Fibroblast of skin of left biceps (primary cell): ENCODE measurements at places on chromosomes 6 and 20.

DNA sequence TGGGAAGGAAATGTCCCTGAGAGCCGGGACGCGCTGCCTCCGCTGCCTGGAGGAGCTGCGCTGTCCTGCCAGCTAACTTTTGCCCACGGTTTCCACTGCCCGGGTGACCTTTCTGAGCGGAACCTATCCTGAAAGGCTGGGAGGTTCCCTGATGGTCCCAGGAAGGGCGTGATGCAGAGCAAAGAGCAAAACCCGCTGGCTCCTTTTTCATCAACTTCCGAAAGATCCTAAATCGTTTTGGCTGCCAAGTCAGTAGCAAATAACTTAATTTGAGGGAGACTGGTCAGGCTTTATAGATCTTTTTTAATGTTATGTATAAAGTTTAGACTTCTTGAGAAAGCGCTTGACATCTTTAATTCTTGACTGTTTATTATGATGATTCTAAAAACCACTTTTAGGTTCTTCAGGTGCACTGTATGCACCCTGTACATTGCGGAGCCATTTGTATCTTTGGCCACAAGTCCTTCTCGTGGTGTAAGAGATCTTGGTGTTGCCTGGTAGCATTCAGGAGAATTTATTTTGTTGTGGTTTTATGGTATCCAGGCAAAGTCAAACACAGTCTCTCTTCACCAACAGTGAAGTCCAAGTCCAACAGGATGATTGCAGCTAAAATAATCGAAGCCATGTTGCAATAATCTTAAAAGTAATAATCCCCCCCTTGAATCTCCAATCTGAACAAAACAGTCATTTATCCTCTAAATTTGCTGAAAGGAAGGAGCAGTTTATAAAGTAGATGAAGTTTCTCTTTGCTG, at the start of gene SYNE1:
SYNE1 (minus strand) TSS at position 67 of the 752 bp plus-strand sequence. CDS start 9,031 bp downstream, outside the sequence.
- no peak for DNase-seq

- no peak for DNase-seq
These were observed 37.8 kb downstream of the TAF8 start for GRCh38 chr6:42088101-42088591.

GRCh38 chr20:11411765-11412164, 505.9 kb upstream of the BTBD3 start:
- DNase-seq, result no peak

- no peak for DNase-seq
These were observed 912 bp upstream of the DIDO1 start for GRCh38 chr20:62927128-62927705.

DNA sequence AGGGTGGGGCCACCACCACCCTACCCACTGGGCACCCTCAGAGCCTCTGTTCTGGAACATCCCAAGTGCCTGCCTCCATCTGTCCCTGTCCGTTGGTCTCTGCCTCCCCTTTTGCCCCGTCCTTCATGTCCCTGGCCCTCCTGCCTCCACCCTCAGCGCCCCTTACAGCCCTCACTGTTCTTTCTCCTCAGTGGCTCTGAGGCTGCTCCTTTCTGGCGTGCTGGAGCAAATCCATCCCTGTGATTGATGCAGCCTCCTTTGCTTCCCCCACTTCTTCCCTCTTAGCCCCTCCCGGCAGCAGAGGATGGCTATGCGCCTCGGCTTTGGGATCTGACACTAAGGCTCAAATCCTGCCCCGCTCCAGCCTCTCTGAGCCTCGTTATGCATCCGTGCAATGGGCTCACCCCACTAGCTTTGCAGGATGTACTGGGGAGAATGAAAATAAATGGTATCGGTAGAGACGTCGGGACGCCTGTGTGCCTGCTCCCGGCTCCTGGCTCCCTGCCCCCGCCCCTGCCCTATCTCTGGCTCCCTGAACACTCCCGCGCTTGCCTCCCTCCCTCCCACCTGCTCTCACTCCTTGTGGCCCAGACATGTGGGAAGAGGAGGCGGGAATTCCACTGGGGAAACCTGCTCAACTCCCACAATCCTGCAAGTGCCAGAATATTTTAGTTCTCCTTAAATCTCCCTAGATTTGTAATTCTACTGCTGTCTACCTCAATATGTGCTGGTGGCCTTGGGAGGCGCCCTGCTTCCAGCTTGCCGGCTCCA, 13.1 kb downstream of the VSTM2L start:
- no peak for DNase-seq

- DNase-seq, result peak; percentile 36
These were observed 61.7 kb downstream of the UTRN start for GRCh38 chr6:144346719-144347447.

DNA sequence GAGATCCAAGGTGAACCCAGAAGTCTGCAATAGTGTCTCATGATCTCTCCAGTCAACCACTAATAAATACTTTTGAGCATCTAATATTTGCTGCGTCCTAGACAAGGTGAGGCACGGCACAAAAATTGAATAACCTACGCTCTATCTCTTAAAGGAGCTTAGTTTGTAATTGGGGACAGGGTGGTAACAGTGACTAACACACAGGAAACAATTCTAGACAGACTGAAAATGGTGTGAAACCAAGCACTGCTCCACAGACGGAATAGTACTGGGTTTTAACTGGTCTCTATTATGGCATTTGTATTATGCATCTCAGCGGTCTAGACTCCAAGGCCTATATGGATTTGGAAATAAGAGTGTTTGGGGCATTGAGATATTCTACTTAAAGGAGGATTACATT, 120.1 kb downstream of the CLIC5 start:
- DNase-seq, result no peak

DNA sequence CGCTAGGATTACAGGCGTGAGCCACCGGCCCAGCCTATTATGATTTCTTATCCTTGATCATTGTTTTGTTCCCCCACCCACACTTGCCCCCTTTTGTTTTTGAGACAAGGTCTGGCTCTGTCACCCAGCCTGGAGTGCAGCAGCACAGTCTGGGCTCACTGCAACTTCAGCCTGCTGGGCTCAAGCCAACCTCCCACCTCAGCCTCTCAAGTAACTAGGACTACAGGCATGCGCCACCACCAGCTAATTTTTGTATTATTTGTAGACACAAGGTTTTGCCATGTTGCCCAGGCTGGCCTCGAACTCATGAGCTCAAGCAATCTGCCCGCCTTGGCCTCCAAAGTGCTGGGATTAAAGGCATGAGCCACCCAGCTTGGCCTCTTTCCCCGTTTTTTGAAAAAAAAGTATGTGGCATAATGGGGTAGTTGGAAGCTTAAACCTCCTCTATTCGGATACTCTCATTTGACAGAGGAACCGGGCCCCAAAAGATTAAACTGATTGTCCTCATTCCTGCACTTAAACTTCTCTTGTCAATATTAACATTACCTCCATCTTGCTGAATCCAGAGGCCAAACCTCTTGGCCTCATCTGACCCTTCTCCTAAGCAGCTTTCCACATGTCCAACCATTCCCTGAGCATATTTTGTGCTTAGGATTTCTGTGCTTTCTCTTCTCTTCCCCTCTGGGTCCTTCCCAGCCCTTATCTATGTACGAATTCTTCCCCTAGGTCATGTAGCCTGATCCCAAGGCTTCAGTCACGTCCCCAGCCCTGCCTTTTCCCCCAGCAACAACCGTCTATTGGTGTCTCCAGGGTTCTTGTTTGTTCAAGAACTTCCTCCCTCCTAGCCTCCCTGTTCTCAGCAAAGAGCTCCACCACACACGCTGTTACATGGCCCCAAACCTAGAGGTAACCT, 6.1 kb upstream of the EZR start:
- DNase-seq, result no peak

- DNase-seq, result no peak
These were observed 114.1 kb upstream of the SGK1 start for GRCh38 chr6:134432036-134432435.

DNA sequence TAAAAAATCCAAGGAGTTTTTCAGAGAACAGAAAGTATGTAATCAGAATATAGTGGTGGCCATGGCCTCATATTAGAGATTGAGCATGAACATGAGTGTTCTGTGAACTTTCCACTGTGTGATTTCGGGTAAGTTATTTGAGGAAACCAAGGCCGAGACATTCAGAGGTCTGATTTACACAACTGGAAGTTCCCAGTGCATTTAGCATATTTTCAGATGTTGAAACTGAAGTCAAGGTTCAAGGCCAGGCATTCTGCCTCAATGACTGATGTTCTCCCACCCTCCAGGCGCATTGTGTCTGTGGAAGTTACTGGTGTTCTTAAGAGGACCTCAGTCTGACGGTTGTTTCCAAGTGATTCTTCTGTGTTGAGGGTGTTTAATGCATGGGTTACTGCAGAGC, 26.2 kb downstream of the RNF144B start:
- no peak for DNase-seq

GRCh38 chr20:2874456-2874855, 1.2 kb downstream of the PTPRA start:
- DNase-seq, result no peak

DNA sequence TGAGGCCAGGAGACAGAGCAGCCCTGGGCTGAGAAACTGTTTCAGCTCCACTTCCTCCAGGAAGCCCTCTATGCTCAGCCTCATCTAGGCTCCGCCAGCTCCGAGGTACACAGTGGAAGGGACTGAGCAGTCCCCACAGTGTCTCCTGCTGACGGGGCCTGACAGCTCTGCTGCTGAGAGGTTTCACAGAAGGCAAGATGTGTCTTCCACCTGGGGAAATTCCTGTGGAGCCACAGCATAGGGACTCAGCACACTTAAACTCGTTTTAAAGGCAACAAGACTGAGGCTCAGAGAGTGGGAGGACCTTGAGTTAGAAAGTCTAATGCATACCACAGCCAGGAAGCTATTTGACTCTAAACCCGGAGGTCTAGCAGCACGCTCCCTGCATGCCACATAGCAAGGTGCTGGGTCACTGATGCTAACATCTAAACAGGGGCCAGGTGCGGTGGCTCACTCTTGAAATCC, 6.8 kb downstream of the ADA start:
- DNase-seq, result no peak

GRCh38 chr6:108222504-108222903, 38.3 kb downstream of the SNX3 start:
- DNase-seq, result no peak

GRCh38 chr6:20879526-20879925, 345.3 kb downstream of the CDKAL1 start:
- no peak for DNase-seq

DNA sequence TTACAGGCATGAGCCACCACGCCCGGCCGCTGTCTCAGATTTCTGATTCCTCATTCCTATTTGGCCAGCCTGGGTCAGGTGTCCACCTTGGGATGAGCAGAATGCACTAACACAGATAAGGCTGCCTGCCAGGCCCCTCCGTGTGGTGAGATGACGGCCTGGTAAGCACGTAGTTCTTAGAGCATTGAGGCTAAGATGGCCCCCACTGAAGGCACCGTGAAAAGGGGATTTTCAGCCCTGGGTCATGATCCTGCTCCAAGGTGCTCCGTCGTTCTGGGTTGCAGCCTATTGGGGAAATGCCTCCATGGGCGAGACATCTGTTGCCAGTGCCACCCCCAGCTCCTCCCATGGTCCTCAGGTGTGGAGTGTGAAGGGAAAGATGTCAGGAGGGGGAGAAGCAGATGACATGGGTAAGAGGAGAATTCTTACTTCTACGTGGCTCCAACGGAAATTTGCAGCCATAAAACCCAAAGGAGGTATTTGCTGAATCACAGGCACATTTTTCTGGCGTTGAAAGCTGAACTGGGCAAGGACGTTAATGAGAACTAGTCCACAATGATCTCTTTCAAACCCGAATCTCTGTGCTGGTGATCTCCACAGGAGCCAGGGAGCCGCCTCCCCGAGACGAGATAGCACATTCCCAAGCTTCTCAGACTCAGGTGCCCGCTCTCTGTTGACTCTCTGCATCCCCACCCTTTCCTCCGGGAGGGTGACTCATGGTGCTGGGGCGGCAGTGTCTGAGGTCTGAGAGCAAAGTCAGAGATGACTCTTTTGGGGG, 34.0 kb upstream of the BMP6 start:
- no peak for DNase-seq

GRCh38 chr6:49744259-49744658, at the start of gene CRISP3:
CRISP3 (minus strand) TSS chr6:49744388; CDS start chr6:49744367, 21 bp downstream.
- no peak for DNase-seq

DNA sequence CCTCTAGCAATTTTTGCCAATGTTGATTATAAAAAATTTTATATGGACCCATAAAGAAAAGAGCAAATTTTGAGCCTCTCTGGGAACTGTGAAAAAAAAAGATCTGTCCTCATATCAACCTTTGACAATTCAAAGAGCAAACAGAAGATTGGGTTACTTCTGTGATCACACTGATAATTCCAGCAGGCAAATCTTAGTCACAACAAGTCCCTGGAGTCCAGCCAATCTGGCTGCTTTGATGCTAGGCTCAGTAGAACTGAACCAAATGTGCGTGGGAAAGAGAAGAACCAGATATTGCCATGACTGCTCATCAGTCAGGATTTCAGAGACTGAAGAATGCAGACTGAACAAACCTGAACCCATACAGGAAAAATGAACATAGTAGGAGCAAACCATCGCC, 438.4 kb upstream of the FLRT3 start:
- peak; percentile 73 for DNase-seq

GRCh38 chr6:51025082-51025777, 206.6 kb downstream of the TFAP2B start:
- no peak for DNase-seq

GRCh38 chr6:45375449-45375848, 2.3 kb downstream of the SUPT3H start:
- DNase-seq, result no peak

DNA sequence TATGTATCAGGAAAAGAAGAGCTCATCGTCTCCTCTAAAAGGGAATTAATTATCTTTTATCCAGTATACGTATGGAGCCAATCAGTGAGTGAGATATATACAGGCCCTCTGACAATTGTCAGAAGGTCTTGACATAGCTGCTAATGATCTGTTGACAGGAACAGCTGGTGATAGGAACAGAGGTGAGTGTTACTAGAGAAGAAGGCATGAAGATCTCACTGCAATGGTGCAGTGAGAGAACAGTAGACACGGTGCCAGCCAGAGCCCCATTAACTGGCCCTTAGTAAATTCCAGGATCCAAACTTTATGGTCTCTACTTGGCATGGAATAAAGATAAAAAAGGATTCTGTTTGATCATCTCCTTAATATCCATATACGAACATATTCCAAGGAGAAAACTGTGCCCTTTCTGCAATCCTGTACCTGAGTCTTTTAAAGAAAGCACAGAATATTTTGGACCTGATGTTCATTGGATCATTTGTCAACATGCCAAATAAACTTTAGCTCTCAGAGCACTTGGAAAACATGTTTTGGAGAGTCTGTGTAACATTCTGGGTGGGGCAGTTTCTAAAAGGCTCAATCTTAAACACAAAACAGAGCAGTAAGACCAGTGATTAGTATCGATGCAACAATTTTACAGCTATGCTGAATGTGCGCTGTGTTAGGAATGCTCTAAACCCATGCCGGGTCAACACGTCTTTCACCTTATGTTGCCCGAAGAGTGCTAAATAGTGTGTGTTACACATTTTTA, 135.8 kb upstream of the CITED2 start:
- no peak for DNase-seq

- DNase-seq, result peak; percentile 39
These were observed 196.8 kb downstream of the ATXN1 start for GRCh38 chr6:16564436-16564835.

- peak; percentile 57 for DNase-seq
These were observed 66.0 kb downstream of the BLOC1S5 start for GRCh38 chr6:7998103-7998725.
